ENCODE measurements at places on chromosomes 2 and 18.

- DNase-seq: peak; percentile 42
These were observed 398.5 kb downstream of the CDH2 start for GRCh38 chr18:27778441-27778840.

GRCh38 chr2:175597286-175597685, 404.8 kb downstream of the LNPK start:
- no peak for DNase-seq

- no peak for DNase-seq
These were observed 29.6 kb upstream of the CYBRD1 start for GRCh38 chr2:171492664-171493063.

DNA sequence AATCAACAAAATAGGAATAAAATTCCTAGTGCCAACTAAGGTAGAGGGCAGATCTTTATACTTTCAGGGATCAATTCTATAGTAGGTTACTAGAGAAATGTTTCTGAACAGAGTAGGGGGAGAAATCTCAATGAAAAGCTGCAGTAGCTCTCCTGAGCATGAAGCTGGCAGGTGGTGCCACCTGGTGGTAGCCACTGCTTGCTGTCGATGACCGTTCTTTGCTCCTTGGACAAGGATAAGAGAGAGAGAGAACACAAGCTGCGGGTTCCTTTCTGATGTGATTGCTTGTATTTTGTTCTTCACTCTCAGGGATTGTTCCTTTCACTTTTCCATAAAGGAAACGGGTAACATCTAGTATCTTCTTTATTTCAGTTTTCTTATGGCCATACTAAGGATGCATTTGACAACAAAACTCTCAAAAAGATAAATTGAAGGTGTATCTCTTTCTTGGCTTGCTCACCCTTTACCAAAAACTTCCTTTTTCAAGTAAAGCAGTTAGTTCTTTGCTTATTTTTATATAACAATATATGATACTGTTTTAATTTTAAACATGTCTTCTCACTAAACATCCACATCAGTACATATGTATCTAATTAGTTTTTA, 18.6 kb upstream of the MRPL19 start:
- peak; percentile 87 for DNase-seq

DNA sequence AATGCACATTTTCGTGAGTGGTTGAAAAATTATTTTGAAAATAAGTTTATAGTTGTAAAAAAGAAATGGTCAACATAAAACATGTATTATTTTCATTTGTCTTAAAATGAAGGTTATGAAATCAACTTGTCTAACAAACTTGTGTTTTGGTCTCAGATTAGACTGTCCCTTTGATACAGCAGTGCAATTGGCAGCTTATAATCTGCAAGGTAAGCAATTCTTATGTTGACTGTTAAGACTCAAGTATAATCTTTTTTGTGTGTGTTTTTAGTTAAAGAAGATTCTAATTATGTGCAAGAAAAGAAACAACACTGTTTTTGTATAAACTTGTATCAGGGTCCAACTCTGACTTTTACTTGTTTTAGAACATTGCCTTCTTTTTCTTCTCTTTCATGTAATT, 62.7 kb downstream of the EPB41L5 start:
- no peak for DNase-seq

DNA sequence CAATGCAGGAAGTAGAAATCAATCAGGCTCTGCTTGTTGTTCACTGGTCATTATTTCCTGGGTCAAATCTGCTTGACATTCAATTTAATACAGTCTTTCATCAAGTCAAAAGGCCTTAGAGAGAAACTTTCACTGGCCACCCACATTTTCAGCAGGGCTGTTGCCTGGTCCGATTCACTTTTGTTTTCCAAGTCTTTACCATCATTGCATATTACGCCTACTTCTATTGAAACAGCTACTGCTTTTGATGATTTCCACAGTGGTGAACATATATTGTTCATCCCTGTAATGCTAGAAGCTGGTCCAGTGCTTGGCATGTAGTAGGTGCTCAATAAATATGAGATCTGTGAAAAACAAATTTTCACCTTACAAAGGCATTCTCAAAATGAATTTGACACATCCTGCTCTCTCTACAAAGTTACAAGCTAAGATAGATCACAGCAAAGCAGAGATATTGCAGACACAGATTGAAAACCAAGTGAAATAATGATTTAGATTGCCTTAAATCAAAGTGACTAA, 600.1 kb downstream of the ARHGAP15 start:
- DNase-seq: no peak

DNA sequence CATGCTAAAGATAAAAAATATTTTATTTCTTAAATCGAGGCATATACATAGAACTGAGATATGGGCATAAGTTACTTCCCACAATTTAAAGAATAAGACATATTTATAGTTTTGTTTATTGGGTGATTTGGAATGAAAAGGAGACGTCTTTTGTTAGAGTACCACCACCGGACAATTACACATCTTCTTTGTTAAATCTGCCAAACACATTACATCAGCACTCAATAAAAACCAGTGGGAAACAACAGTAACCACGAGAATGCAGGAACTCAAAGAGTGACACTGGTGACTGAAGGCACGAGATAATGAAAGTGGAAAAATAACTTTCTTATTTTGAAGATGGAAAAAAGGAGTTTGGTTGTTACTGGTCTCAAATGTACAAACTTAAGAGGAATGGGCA, 92.6 kb upstream of the TFCP2L1 start:
- DNase-seq: no peak

DNA sequence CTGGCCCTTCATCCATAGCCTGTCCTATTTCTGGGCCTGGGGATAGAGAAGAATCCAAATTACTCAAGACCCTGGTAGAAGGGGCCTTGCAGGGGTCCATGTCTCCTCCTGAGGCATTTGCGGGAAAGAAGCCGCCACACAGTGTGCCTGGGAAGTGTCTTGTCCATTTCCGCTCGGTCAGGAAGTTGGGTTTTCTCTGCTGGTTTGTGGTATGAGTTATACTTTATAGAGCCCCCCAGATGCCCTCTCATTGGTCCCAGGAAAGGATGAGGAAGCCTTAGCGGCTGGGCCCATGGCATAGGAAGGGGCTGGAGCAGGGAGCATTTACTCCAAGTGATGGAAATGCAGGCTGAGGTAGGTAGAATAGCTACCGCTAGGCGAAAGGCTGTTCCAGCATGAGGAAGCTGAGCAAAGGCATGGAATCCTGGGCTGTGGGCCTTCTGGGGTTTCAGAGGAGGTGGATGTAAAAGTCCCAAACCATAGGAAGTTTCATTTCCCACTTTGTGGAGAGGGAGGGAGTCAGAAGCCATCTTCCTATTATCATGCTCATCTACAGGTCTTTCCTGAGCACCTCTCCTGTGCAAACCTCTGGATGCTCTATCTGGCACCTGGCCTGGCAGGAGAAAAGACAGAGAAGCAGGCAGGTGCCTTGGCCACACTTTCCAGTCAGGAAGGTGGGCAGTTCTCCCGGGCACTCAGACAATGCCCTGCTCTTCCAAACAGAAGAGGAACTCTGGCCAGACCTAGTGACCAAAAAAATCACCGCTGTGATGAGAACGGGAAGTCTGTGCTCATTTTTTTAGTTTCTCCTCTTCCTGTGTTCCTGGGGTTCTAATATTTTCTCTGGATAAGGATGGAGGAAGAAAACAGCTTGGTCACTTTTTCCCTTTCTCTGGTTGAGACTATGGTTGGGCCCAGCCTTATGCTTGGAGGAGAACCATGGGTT, 2.6 kb upstream of the CD207 start:
- no peak for DNase-seq

DNA sequence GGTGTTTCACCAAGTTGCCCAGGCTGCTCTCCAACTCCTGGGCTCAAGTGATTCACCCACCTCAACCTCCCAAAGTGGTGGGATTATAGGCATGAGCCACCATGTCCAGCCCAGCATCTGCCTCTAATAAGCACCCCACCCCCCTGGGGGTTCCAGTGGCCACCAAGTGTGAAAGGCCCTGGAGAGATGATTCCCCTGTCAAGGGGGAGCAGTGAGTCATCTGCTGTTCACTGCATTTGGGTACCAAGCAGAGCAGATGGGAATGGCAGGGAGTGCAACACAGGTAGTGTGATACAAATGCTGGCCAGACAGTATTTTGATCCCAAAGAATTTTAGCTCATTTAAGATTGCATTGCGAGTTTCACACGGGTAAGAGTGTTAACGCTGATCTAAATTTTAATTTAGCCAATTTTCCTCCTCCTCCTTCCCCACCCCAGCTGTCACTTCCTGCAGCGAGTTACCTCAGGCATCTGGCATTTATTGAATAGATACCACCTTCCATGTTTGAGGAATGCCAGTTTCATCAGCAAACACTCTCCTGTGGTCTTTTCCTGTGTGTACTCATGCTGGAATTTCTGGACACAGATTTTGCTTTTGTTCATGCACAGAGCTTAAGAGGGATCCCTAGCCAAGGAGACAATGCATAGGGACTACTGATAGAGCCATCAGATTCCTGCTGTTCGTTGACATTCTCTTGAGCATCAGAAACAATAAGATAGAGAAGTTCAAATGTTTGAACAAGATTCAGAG, 32.4 kb upstream of the NCK2 start:
- peak; percentile 75 for DNase-seq

- DNase-seq: no peak
These were observed 7.4 kb upstream of the HES6 start for GRCh38 chr2:238247002-238247822.

DNA sequence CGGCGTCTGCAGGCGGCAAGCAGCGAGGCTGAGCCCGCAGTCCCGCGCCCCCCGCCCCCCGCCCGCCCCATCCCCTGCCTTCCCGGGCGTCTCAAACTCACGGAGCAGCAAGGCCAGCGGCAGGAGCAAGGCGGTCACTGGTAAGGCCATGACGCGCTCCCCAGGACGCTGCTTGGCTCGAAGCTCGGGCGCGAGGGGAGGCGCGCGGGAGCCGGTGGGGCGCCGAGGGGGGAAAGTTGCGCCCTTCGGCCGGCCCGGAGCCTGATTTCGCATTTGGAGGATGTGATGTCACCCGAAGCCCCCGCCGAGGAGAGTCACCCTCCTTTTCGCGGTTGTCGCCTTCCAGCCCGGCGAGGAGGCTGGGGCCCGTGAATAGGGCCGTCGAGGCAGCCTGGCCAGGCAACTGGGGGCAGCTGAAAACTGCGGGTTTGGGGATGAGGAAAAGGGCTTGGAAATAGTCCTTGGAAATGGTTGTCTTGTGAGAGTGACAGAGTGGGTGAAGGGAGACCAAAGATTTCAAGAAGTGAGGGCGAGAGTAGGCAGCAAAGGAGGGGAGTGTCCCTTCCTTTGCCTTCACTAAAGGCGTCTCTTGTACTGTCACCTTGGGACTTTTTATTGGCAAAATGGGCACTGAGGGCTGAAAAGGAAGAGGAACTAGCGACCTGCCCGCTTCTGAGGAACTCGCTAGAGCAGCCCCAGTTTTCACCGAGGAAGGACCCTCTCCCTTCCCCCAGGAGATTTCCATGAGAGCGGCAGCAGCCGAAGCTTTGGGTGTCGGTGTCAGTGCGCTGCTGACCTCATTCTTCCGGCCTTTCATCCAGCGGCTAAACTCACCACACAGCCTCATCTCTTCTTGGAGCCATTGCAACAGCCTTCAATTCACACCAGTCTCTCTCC, at the start of gene CD8A:
Gene CD8A, minus strand, starts transcription at position 238 of the 897 bp plus-strand sequence. Its CDS starts 88 bp downstream, at position 150.
- peak; percentile 67 for DNase-seq

GRCh38 chr2:73078457-73079411, 7.2 kb upstream of the SFXN5 start:
- DNase-seq: no peak

- no peak for DNase-seq
These were observed 10.5 kb upstream of the FAM124B start for GRCh38 chr2:224412141-224413015.

DNA sequence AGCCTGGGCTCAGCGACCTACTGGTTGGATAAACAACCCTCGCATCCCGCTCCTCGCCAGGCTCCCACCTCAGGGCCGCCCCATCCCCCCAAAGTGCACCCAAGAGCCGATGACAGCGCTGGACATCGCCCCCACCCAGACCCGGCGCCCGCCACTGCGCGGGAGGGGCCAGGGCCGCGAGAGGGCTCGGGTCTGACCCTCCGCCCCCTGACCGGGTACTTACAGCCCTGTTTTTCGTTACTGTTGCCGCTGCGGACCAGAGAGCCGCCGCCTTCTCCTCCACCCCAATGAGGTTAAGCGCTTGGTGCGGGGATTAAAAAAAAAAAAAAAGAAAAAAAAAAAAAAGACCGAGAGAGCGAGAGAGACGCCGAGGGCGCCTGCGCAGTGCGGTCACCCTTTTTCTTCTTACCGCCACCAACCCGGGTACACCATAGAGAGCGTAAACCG, at the start of gene CLASP1:
Gene CLASP1, minus strand, starts transcription at position 314 of the 447 bp plus-strand sequence. CDS start 43,567 bp downstream, outside the sequence.
- DNase-seq: no peak

- no peak for DNase-seq
These were observed 20.3 kb upstream of the KIDINS220 start for GRCh38 chr2:8857709-8858108.

- peak; percentile 21 for DNase-seq
These were observed 866.5 kb upstream of the VRK2 start for GRCh38 chr2:57180042-57180567.

GRCh38 chr2:110853516-110853915, 121.1 kb downstream of the ACOXL start:
- peak; percentile 52 for DNase-seq

DNA sequence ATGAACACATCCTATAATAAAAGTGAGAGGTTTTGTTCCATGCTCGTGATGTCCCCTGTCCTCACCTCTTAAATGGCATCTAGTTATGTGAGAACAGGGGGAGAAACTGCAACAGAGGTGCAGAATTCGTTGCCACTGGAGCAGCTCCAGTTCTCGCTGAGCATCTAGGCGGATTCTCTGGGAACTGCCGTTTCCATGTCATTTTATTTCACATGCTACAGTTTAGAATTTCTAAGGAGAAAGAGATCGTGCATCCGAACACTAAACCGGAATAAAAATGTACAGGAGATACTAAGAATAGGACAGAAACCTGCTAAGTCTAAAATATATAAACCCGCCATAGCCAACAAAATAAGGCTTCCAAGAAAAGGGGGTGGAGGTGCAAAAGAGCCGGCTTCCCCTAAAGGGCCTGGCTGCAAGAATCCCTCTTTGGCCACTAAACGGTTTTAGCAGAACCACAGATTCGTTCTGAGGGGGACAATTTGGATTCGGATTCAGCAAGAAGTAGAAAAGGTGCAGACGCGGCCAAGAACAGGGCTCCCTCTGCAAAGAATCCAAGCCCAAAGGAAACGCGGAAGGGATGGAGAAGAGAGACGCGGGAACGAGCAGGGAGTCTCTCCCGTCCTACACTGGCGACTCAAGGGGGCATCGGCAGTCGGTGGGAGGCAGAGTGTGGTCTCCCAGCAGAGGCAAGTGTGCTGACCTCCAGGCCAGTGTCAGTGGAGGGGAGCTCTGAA, 1.3 kb downstream of the TMEM163 start:
- no peak for DNase-seq

DNA sequence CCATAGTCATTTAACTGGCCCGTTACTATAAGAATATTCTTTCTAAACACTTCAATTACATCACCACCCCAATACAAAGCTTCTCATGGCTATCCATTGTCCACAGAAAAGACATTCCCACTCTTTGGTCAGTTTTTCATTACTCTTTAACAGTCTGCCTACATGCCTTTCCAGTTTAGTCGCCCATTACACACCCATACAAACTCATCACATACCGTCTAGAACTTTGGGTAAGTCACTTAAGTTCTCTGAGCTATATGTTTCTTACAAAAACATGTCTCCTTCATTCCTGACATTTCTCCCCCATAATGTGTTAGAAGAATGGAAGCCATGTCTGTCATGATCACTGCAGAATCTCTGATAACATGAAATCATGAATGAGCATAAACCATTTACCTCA, 108.2 kb upstream of the STK17B start:
- DNase-seq: no peak

All from mesendoderm (in vitro differentiated cells).